Activated T-helper 9 cell treated with anti-CD3 and anti-CD28 coated beads, Interleukin-2, amount 50 U/mL, for 16 hours (primary cell): ENCODE measurements at places on chromosomes 2 and 18.

GRCh38 chr2:179226203-179226960, 38.2 kb downstream of the SESTD1 start:
- no peak for DNase-seq

DNA sequence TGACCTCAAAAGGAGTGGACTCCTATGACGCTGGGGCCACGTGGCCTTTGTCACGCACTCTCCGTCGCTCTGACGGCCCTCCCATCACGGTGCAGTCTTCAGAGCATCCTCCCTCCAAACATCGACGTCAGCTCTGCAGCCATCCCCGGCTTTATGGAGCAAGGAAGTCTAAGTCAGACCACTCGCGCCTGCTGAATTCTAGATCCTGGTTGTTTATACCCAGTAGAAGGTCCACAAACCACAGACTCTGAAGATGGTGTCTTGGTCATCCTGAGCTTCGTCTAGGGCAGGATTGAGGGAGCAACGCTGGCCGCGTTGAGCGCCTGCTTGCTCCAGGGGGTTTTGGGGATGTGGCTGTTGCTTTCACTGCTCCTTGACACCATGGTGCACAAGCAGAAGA, 228.0 kb upstream of the SALL3 start:
- DNase-seq, result no peak

DNA sequence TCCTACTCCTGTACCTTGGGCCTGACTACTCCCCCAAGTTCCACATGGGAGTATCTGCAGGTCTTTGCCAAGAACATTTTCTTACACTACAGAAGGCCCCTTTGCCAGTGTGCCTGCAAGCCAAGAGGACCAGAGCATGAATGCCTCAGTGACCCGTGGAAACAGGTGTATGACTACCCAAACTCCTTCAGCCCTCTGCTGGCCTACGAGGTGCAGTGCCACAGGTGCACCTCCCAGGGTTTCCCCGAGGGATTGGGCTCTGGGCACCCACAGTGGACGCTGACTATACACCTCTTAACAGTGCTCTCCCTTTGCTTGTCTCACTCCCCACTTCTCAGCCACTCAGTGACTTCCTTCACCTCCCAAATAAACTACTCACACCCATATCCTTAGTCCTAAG, 91.4 kb downstream of the COL6A3 start:
- no peak for DNase-seq

- DNase-seq, result no peak
Measured at GRCh38 chr18:32801228-32801627, 28.4 kb upstream of the KLHL14 start.

DNA sequence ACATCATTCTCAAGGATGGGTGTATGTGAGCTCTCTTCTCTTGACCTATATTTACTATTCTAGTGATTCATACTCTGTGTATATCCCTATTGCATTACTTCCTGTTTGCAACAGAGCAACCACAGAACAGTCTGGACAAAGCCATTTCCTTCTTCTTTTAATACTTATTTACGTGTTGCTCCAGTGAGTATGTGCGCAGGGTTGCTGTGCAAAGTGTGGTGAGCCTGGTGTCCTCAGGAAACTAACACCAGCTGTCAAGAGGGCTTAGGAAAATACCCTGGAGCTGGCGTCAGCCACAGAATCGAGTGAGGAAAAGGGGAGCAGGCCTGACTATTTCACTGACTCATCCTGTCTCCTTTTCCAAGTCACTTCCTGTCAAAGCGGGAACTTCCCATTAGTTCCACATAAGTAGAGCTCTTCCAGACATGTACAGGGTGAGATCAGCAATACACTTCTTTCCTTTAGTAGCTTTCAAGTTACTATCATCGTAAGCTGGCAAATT, 214.1 kb upstream of the COPS8 start:
- DNase-seq, result no peak

DNA sequence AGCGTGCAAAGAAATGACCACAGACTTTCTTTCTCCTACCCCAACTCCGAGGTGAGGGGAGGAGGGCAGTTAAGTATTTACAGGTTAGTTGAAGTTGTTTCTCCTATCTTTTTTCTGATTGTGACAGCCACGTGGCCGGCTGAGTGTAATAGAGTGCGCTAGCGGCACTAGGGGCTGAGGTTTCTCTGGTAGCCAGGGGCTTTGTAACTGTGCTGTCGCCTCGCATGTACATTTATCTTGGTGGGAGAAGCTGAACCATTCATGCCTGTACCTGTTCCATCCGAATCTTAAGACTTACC, 214.1 kb upstream of the STON1 start:
- peak; percentile 21 for DNase-seq

DNA sequence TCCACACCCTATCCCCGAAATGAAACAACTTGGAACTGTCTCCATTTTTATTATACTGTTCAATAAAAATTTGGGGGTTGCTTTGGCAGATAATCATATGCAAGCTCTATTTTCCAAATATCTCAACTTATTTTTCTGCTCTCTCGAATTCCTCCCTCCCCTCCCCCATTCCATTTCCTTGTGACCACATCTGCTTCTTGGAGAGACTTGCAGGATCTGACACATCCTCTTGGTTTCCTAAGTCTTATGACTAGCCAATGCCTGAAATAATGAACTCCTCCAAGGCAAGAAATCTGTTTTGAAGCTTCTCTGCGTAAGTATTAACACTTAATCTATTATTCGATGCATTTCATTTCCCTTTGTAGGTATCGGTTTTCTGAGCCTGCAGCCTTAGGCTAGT, 16.1 kb downstream of the TGIF1 start:
- no peak for DNase-seq

- DNase-seq, result no peak
Measured at GRCh38 chr18:49177812-49178211, 227.0 kb upstream of the SMAD7 start.

GRCh38 chr2:188746727-188747126, 227.4 kb upstream of the COL3A1 start:
- DNase-seq, result no peak
